Lung (tissue), 17 donors: ENCODE measurements at places on chromosomes 5 and 9. TPM values are rescaled to one million over a fixed set of nuclear protein-coding genes. Genes with fewer than 3 reads are reported as not detected.

Gene RIOK2
- 20.4 TPM for polyA plus RNA-seq

Gene JMY
- 2.0 TPM for polyA plus RNA-seq

Gene MARCHF11
- not detected for polyA plus RNA-seq

Gene FABP6
- 6.6 TPM for polyA plus RNA-seq

Gene GMCL2
- not detected for polyA plus RNA-seq

Gene CCDC180
- polyA plus RNA-seq = 3.3 TPM

Gene CAPSL
- 18.4 TPM for polyA plus RNA-seq

Gene ZBED3
- 4.7 TPM for polyA plus RNA-seq

Gene GNA14
- polyA plus RNA-seq = 4.1 TPM

Gene IER5L
- polyA plus RNA-seq = 12.6 TPM

Gene CD72
- polyA plus RNA-seq = 10.6 TPM

Gene IFNA21
- not detected for polyA plus RNA-seq

Gene ANKRD18B
- polyA plus RNA-seq = 0.27 TPM

Gene SOWAHA
- polyA plus RNA-seq = 0.06 TPM

Gene PCDHB6
- polyA plus RNA-seq = 0.24 TPM

Gene MYO10
- polyA plus RNA-seq = 10.6 TPM

Gene CTNND2
- polyA plus RNA-seq = 0.30 TPM

Gene PCDHA10
- polyA plus RNA-seq = 0.02 TPM

Gene IFNK
- polyA plus RNA-seq = not detected

Gene TYRP1
- 0.59 TPM for polyA plus RNA-seq

Gene RFX3
- 3.3 TPM for polyA plus RNA-seq

Gene CKMT2
- polyA plus RNA-seq = 1.2 TPM

Gene COL27A1
- polyA plus RNA-seq = 16.3 TPM

Gene FAM169A
- 0.30 TPM for polyA plus RNA-seq

Gene SOHLH1
- not detected for polyA plus RNA-seq

Gene NANS
- 78.5 TPM for polyA plus RNA-seq

Gene ZFP2
- 1.1 TPM for polyA plus RNA-seq

Gene KCTD16
- 0.07 TPM for polyA plus RNA-seq

Gene C5orf58
- polyA plus RNA-seq = 0.05 TPM

Gene ASTN2
- 1.4 TPM for polyA plus RNA-seq

Gene PGM5
- polyA plus RNA-seq = 4.3 TPM

Gene CCDC171
- polyA plus RNA-seq = 0.40 TPM

Gene PFN3
- not detected for polyA plus RNA-seq

Gene TMEM171
- polyA plus RNA-seq = 0.16 TPM

Gene FREM1
- 0.33 TPM for polyA plus RNA-seq

Gene GPR150
- polyA plus RNA-seq = 0.08 TPM

Gene PCDHGA2
- polyA plus RNA-seq = 1.1 TPM

Gene LEAP2
- polyA plus RNA-seq = 1.6 TPM

Gene C9
- polyA plus RNA-seq = not detected

Gene FBP2
- 0.02 TPM for polyA plus RNA-seq

Gene LMBRD2
- polyA plus RNA-seq = 3.6 TPM

Gene SLC1A3
- polyA plus RNA-seq = 47.6 TPM

Gene SH3TC2
- 0.28 TPM for polyA plus RNA-seq

Gene ANKDD1B
- polyA plus RNA-seq = 3.8 TPM

Gene PCDHB4
- 1.4 TPM for polyA plus RNA-seq

Gene JAKMIP2
- polyA plus RNA-seq = 1.2 TPM

Gene PCDHA4
- 0.41 TPM for polyA plus RNA-seq
